Sciatic nerve (tissue), 2 donors: ENCODE measurements at places on chromosomes 7 and 10.
A peak's percentile ranks its signal among the peaks of the same experiment; 100 is the strongest.

DNA sequence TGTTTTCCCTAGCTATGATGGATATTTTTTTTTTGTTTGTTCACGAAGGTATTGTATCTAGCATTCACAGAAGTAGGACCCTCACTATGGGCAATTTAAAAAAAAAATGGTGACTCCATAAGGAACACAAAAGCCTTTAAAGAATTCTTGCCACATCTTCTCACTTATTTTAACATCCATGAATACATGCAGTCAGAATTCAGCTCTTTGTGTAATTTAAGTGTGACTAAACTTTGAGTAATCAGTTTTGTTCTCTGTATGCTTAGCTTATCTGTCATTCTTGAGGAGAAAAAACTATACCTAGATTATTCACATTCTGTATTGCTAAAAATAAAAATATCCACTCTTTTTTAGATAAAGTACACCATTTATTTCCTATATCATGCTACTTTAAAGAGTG lies 313.2 kb upstream of the KCND2 start:
- DNase-seq, result no peak

- no peak for DNase-seq
Measured at GRCh38 chr7:5526100-5526905, 102.7 kb upstream of the TNRC18 start.

DNA sequence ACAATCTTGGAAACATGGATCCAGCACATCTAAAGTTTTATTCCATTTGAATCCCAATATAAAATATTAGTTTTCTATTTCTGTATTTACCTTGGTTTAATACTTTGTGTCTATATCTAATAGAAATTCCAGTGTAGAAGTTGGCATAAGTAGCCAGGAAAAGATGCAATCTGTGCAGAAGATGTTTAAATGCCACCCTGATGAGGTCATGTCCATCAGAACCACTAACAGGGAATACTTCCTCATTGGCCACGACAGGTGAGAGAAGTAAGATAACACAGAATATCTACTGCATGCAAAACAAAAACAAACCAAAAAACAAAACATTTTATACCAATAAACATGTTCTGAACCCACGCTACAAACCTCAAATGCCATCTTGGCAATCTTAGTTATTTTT lies 15.7 kb downstream of the PLEKHS1 start:
- no peak for DNase-seq

DNA sequence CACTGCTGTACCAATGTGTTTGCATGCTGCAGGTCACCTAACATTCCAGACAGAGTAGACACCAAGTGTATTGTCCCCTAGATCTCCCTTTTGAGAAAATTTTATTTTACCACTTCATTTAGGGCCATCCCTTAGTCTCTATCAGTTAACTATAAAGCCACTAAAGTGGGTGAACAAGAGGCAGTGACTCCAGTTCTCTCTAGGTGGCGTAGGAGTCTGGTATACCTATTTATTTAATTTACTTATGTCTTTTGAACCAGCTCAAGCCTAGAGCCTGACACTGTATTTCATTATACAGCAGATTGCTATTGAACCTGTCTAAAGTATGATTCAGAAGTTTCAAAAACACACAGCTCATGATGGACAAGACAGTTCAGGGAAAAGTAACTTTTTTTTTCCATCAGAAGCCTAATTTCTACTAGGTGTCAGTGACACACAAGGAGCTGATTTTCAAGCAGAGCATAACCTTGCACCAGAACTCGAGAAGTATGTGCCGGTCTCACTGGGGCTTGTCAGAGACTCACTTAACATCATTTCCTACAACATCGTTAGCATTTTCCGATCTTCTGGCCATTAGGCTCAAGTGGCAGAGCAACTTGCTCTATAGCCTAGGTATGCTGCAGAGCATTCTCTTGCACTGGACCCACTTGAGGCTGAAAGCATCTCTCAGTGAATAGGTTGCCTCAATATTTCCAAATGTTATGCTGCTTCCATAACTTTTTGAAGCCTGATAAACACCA lies 175.4 kb downstream of the CDC14C start:
- no peak for DNase-seq

DNA sequence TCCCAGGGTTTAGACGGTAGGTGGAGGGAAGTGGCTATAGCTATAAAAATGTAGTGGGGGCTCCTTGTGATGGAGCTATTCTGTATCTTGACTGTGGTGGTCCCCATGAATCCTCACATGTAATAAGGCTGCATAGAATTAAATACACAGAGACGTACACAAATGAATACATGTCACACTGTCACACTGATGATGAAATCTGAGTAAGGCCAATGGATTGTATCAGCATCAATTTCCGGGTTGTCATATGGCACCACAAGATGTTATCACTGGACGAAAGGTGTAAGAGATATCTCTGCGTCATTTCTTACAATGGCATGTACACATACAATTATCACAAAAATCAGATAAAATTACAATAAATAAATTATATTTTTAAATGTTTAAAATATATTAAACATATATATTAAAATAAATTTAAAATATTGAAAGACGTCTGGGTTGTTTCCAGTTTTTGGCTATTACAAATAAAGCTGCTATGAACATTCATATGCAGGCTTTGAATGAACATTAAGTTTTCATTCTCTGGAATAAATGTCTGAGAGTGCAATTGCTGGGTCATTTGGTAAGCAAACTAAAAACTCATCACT lies 38.1 kb downstream of the LEP start:
- no peak for DNase-seq

GRCh38 chr7:117251687-117252086 lies 71.2 kb downstream of the WNT2 start:
- DNase-seq, result no peak

DNA sequence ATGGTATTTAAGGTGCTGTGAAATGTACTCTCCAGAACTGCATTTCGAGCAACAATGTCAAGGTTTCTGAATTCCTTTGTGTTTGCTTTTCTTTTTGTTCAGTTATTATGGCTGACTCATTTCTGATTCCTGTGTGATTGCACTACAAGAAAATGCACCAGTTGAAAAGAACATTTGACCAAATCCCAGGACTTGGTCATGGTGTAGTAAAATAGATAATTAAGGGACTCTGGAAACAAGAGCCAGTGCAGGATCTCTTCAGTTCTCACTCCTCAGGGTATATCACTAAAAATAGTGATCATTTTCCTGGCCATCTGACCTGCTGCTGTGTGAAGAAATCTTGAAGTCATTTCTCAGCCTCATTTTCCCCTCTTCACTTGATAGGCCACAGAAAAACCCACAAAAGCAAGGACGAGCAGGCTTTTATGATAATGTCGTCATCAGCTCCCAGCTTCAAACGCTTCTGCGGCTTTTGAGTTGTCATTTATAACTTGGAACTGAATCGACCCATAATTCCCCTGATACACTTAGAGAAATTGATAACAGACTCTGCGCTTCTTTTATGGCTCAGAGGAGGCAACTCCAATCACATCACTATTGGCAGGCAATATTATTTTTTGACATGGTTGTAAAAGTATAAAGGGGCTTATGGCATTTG lies 274.7 kb downstream of the HDAC9 start:
- DNase-seq, result no peak

GRCh38 chr7:114414156-114415063 lies at the start of gene FOXP2:
FOXP2 (plus strand) TSS chr7:114414815; CDS start chr7:114426512, 11,697 bp downstream.
- no peak for DNase-seq

- no peak for DNase-seq
Measured at GRCh38 chr7:101608772-101609713, 20.1 kb downstream of the MYL10 start.

GRCh38 chr10:28910956-28911355 lies 233.6 kb downstream of the BAMBI start:
- no peak for DNase-seq

DNA sequence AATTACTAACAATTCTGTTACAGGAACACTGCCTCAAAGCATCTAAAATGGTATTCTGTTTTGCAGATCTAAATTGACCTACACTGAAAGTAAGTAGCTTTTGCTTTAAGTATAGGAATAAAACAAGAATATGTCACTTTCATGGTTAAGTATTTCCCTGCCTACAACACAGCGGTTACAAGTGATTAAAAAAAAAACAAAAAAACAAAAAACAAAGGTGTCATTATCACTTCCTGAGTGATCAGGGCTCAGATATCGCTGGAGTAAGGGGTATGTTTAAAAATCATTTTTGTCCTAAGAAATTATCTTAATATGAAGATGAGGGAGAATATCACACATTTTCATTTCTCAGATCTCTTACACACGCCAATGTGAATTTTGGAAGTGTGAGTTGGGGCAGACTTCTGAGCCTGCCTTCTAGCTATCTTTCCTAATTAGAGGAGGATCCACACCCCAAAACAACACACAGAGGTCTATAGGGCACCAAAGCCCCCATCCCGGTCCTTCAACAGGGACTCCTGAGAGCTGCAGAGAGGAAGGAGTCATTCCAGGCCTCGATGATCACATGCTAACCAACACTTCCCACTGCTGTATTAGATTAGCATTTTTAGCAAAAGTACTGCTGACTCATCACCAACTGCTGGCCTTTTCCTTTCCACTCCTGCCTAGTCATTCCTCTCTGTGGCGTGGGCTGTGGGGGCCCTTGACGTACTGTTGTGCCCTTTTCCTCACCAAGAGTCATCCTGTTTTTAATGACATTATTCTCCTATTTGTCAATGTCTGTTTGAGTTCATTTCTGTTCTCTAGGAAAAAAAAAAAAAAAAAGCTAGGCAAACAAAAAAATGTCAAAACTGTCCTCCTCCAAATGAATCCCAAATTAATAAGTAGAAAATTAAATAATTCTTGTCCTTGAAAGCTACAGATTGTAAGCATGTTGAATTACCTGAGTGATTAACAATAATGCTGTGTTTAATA lies 31.2 kb downstream of the PRTFDC1 start:
- peak; percentile 64 for DNase-seq

GRCh38 chr7:112386619-112387018 lies 63.6 kb upstream of the IFRD1 start:
- DNase-seq, result no peak
